Lung (tissue), 17 donors: ENCODE measurements at places on chromosomes 6 and 20. TPM values are rescaled to one million over a fixed set of nuclear protein-coding genes. Genes with fewer than 3 reads are reported as not detected.

GRCh38 chr6:35312807-35313206, 15.2 kb downstream of the DEF6 start:
- no peak for DNase-seq

DNA sequence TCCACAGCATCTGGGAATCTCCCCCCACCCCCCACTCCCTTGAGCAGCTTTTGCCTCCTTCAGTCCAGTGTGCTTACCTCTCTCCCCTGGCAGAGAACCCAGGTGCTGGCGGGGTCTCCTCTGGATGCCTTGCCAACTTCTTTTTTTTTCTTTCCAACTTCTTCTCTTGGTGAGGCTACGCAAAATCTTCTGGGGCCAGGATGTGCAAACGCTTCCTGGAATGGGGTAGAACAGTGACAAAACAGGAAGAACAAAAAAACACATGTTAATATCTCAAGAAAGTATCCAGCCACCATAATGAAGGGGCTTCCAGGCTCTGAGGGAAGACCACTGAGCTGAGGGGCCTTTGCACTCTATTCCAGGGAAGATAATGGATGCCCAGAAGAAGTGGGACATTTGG, 53.9 kb upstream of the DDR1 start:
- DNase-seq, result no peak

GRCh38 chr6:138622967-138623366, 123.7 kb upstream of the NHSL1 start:
- DNase-seq, result no peak

The PRRT1 gene
- total RNA-seq, result 2.0 TPM

The SCUBE3 gene
- 2.1 TPM for total RNA-seq

The RSPH3 gene
- total RNA-seq, result 16.8 TPM

The PRR18 gene
- 2.9 TPM for total RNA-seq

GRCh38 chr6:133967347-133967746, 14.3 kb downstream of the TBPL1 start:
- no peak for DNase-seq

The RIPPLY2 gene
- not detected for total RNA-seq

The KIF25 gene
- total RNA-seq, result 5.3 TPM

DNA sequence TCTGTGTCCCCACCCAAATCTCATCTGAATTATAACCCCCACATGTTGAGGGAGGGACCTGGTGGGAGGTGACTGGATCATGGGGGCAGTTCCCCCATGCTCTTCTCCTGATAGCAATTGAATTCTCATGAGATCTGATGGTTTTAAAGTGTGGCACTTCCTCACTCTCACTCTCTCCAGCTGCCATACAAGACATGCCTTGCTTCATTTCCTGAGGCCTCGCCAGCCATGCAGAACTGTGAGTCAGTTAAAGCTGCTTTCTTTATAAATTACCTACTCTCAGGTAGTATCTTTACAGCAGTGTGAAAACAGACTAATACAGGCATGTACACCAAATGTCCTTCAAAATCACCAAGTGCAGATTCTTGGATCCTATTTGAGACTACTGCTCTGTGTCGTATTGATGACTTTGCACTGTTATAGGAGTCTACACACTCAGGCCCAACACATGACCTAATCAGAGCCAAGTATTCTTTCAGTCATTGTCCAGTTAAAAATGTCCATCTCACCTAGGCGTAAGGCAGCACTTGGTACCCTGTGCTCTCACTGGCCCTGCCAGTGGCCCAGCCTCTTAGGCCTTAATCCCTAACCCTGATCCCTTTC, 52.8 kb upstream of the UST start:
- no peak for DNase-seq

DNA sequence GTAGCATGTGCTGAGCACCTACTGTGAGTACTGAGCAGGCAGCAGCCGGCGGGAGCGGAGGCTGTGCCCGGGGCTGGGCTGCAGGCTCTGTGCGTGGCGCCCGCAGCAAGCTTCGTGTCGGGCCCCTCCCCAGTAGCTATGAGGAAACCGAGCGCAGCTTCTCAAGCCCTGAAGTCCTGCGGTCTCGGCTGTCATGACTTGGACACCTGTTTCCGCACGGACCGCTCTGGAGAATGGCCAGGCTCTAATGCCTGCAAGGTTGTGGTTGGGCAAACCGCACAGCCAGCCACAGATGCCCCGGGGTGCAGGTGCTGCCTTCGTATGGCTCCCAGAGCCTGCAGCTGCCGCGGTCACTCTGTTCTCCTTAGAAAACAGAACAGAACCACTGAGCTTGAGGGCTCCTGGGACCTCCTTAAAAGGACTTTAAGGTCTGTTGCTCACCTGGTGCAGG, 33.7 kb downstream of the PYGB start:
- DNase-seq, result no peak

The HLA-DRB5 gene
- 6.4 TPM for total RNA-seq

GRCh38 chr6:33904050-33904746, 100.4 kb upstream of the MLN start:
- peak; percentile 30 for DNase-seq

- DNase-seq, result no peak
Observed at GRCh38 chr20:20815711-20816455, 103.4 kb upstream of the RALGAPA2 start.

DNA sequence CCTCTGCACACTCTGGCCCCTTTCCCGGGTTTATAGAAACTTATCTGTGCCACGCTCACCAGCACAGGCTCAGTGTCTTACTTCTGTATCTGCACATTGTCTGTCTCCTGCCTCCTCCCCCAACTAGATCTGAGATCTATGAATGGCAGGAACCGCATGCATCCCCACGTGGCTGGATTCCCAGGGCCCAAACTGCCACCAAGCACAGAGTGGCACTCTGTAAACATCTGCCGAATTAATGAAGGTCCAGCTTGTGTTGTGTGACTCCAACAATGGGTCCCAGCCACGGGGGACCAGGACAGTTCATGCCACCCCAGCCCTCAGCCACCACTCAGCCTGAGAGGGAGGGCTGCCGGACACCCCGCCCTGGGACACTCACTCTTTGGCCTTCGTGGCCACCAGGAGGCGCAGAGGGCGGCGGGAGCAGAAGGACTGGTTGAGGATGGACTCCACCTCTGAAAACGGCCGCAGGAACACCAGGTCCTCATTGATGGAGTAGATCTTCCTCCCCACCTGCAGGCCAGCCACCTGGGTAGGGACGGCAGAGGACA, 171.1 kb downstream of the PREX1 start:
- DNase-seq, result no peak

The FNDC1 gene
- 8.6 TPM for total RNA-seq

DNA sequence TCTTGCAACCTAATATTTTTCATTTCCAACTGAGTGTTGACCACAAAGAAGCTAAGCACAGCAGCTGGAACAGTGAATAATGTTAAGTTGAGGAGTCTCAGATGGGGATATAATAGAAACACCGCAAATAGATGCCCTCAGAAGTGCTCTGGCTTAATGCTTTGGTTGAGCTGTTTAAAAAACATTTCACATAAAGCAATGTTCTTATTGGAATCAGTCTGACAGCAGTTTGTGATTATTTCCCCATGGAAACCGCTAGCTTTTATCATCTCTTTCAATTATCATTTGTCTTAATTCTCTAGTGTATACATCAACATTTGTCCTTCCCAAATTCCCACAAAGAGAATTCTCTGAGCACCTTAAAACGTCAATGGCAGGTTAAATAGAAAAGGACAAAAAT, 30.8 kb downstream of the METTL24 start:
- DNase-seq, result peak; percentile 63

DNA sequence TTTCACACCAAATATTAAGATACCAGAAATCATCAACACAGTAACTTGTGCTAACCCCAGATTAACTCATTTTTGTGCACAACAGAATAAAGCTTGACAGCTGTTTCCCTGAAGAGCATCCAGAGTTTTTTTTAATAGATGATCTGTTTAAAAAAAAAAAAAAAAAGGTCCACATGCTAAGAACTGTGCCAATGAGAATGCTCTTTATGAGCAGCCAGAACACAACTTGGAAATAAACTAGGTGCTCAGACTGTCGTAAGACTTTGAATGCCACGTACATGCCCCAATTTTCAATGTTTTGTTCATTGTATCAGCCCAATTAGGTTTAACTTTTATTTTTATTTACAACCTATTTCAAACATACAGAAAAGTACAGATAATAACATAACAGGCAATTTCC, 47.3 kb downstream of the STAU1 start:
- peak; percentile 33 for DNase-seq
